ENCODE measurements at places on chromosomes 2 and 18. TPM values are rescaled to one million over a fixed set of nuclear protein-coding genes. Genes with fewer than 3 reads are reported as not detected.

The REG3A gene
- total RNA-seq, result not detected

The CRIM1 gene
- 273 TPM for total RNA-seq

The AOX1 gene
- 59.2 TPM for total RNA-seq

The TDRD15 gene
- total RNA-seq, result not detected

The LRRTM4 gene
- not detected for total RNA-seq

DNA sequence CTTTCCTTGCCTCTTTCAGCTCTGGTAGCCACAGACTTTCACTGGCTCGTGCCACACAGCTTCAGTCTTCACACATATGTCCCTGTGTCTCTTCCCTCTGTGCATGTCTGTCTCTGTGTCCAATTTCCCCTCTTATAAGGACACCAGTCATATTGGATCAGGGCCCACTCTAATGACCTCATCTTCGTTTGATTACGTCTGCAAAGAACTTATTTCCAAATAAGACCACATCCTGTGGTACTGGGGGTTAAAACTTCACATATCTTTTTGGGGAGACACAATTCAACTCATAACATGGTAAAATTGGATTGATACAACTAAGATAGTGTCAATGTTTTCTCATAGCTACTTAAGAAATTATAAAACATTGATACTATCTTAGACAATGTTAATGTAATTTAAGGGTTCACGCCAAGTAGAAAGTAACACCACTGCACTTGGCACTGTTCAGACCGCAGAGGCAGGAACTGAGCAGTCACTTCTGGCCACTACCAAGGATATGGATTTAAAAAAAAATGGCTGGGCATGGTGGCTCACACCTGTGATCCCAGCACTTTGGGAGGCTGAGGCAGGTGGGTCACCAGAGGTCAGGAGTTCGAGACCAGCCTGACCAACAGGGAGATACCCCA, 119.6 kb upstream of the EPAS1 start:
- peaks cover 5% of the 10 kb centered on the region for H3K4me1 ChIP-seq
- DNase-seq, result no peak
- H3K27me3 ChIP-seq, result no peaks in the 10 kb centered on the region
- H3K27ac ChIP-seq, result no peak overlapping the region

DNA sequence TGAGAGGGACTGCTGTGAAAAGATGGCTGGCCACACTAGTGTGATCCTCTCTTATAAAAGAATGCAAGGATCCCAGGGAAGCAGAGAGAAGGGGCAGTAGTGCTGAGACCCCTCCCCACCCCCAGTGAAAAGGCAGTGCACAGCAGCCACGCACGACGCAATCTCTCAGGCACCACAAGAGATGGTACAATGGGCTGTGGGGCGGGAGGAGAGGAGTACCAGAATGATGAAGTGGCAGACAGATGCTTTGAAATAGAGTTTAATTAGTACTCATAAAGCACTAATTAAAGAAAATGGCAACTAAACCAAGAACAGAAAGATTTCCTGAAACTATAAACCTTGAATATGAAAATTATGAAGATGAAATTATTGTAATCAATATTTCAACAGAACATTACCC, 29.0 kb downstream of the B4GALT6 start:
- no peak for DNase-seq
- no peaks in the 10 kb centered on the region for H3K27me3 ChIP-seq
- H3K36me3 ChIP-seq, result no peaks in the 10 kb centered on the region
- no peaks in the 10 kb centered on the region for H3K4me1 ChIP-seq
- no peak overlapping the region for H3K4me3 ChIP-seq

DNA sequence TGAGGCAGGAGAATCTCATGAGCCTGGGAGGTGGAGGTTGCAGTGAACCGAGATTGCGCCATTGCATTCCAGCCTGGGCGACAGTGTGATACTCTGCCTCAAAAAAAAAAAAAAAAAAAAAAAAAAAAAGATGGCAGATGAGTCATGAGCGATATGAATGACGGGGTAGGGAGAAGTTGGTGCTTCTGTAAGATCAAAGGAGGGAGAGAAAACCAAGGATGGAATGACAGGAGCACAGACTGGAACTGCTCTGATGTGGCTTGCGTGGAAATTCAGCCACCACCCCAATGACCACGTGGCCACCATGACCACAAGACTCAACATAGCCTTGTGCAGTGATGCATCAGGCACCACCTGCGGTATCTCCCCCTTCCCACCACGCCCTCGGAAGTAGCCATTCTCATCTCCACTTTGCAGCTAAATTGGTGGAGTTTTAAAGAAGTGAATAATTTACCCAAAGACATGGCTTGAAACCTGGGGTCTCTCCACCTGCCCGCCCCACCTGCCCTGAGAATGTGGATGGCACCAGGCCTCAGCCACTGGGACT, 96.0 kb downstream of the ACKR3 start:
- no peak overlapping the region for H3K4me3 ChIP-seq
- DNase-seq, result no peak
- no peak overlapping the region for H3K27ac ChIP-seq
- no peaks in the 10 kb centered on the region for H3K27me3 ChIP-seq
- no peaks in the 10 kb centered on the region for H3K36me3 ChIP-seq

DNA sequence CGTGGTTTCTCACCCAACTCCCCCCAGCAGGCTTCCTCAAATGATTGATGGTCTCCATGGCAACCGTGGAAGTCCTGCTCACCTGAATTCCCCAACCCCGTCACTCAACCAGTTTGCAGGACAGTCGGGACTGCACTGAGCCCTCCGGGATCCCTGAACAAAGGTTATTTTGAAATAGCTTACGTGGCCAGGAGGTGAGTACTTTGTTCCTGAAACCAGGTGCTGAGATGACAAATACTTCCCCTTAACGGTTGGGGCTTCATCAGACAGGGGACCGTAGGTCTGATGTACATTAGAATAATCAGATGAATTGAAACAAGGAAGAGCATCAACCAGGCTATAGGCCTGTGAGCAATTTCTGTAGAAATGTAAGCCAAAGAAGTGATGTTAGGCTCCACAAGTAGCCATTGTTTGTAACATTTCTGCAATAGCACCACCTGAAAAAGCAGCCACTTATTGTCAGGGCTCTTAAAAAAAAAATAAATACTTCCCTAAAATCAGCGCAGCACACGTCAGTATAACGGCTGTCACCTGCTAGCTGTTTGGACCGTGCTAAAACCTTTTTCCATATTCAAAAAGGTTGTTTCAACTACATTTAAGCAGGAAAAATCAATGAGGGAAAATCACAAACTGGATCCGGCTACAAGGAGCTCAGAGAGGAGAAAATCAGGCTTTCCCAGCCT, 206.4 kb upstream of the ID2 start:
- H3K4me1 ChIP-seq, result no peaks in the 10 kb centered on the region
- H3K27ac ChIP-seq, result no peak overlapping the region
- no peaks in the 10 kb centered on the region for H3K27me3 ChIP-seq
- H3K4me3 ChIP-seq, result no peak overlapping the region
- no peak for DNase-seq

DNA sequence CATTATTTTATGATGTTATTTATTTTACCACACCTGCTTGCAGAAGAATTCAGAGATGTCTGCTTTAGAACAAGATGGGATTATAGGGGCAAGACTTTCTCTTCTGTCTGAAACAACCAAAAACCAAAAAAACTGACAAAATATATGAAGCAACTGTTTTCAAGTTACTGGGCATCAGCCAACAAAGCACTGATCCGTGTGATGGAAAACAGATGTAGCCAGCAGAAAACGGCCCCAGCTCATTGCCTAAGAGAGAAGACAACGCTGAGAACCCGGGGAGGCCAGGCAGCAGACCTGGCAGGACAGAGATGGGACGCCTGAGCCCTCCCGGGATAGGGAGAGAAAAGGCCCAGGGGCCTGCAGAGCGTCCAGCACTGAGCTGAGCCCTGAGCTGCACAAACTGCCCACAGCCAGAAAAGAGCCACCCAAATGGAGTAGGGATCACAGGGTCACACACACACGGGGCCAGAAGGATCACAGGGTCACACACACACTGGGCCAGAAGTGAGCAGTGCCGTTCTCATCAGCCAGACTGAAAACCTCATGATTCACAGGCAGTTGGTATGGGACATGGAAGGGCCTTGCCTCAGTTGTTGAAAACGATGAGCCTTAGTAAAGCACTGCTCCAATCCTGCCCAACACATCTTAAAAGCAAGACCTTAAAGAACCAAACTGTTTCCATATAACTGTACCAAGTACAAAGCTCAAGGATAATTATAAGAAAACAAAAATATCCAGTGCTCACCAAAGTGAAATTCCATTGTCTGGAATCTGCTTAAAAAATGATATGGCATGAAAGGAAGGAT, 12.1 kb downstream of the PXDN start:
- H3K36me3 ChIP-seq, result no peaks in the 10 kb centered on the region
- peak; percentile 62 for DNase-seq
- H3K4me1 ChIP-seq, result peaks cover 12% of the 10 kb centered on the region
- H3K4me3 ChIP-seq, result no peak overlapping the region

DNA sequence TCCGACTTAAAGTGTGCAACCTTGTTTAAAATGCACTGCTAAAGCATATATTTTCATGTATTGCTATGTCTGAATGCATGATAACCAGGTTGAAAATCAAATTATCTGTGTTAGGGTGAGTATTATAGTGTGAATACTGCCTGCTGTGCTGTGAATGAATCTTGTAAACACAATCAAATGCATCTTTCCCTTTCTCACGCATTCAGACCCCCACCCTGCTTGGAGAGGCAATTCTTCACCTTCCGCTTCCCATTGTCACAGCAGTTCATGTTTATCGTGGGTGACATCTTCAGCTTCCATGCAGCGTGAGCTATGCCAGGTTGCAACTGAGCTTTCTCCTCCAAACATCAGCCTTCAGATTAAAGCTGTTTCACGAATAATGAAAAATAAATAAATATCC, 418.0 kb downstream of the MEIS1 start:
- no peak for DNase-seq
- H3K4me1 ChIP-seq, result no peaks in the 10 kb centered on the region
- no peaks in the 10 kb centered on the region for H3K36me3 ChIP-seq
- no peaks in the 10 kb centered on the region for H3K27me3 ChIP-seq

GRCh38 chr2:217923007-217923686, 79.6 kb downstream of the TNS1 start:
- peak overlapping the region; percentile 98 for H3K27ac ChIP-seq

- no peak for DNase-seq
- H3K27ac ChIP-seq, result no peak overlapping the region
- no peaks in the 10 kb centered on the region for H3K36me3 ChIP-seq
- peaks cover 6% of the 10 kb centered on the region for H3K4me1 ChIP-seq
- no peak overlapping the region for H3K4me3 ChIP-seq
These were observed 7.7 kb downstream of the DNMT3A start for GRCh38 chr2:25333981-25334380.

- H3K36me3 ChIP-seq, result no peaks in the 10 kb centered on the region
- no peak overlapping the region for H3K4me3 ChIP-seq
- no peak overlapping the region for H3K27ac ChIP-seq
- no peak for DNase-seq
These were observed 12.2 kb upstream of the CAB39 start for GRCh38 chr2:230700447-230700846.

DNA sequence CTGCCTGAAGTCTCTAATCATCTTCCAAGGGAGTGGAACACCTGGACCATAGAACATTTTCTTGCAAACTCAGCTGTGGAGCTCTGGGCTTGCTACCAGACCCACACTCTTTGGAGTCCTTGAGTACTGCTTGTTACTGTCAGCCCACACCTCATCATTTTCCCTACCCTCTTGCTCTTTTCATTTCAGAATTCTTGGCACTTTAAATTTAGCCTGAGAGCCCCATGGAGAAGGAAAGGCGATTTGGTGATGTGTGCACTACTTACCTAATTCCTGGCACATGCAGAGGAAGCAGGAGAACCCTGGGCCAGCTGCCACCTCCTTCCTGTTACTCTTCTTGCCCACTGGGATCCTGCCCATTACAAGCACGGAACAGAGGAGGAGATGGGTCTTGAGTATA, 31.7 kb downstream of the TMEM178A start:
- peak; percentile 71 for DNase-seq
- no peaks in the 10 kb centered on the region for H3K27me3 ChIP-seq
- H3K27ac ChIP-seq, result peak overlapping the region; percentile 72
- no peak overlapping the region for H3K4me3 ChIP-seq

GRCh38 chr18:10842861-10843260, 306.5 kb downstream of the PIEZO2 start:
- DNase-seq, result no peak
- no peaks in the 10 kb centered on the region for H3K36me3 ChIP-seq
- H3K27ac ChIP-seq, result no peak overlapping the region
- H3K4me1 ChIP-seq, result no peaks in the 10 kb centered on the region
- H3K27me3 ChIP-seq, result no peaks in the 10 kb centered on the region

DNA sequence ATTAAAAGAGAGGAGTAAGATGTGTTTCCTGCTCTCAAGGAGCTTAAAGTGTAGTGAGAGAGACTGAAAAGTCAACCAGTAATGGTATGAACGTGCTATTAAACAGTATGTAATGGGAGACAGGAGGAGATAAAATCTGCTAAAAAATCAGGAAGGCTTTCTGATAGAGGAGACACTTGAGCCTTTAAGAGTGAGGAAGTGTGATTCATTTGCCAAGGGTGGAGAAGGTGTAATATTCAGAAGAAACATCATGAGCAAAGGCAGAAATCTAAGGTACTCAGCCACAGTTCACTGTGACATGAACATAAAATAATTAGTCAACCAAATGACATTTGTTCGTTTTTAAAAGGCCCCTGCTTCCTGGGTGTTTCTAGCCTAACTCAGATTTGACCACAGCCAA, 137.8 kb upstream of the SKOR2 start:
- no peaks in the 10 kb centered on the region for H3K27me3 ChIP-seq
- no peak overlapping the region for H3K27ac ChIP-seq
- H3K36me3 ChIP-seq, result no peaks in the 10 kb centered on the region
- H3K4me3 ChIP-seq, result no peak overlapping the region

DNA sequence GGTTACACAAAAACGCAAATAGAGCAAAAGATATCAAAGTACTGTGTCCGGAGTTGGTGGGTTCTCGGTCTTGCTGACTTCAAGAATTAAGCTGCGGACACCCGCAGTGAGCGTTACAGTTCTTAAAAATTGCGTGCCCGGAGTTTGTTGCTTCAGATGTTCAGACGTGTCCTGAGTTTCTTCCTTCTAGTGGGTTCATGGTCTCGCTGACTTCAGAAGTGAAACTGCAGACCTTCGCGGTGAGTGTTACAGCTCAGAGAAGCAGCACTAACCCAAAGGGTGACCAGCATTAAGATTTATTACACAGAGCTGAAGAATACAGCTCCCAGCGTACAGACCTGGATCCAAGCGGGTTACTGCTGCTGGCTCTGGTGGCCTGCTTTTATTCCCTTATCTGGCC, 125.7 kb upstream of the TWIST2 start:
- no peak for DNase-seq
- no peak overlapping the region for H3K27ac ChIP-seq
- no peak overlapping the region for H3K4me3 ChIP-seq
- no peaks in the 10 kb centered on the region for H3K36me3 ChIP-seq
- peaks cover 13% of the 10 kb centered on the region for H3K4me1 ChIP-seq

GRCh38 chr2:44582363-44583008, 220.7 kb downstream of the CAMKMT start:
- no peak overlapping the region for H3K4me3 ChIP-seq
- no peaks in the 10 kb centered on the region for H3K27me3 ChIP-seq
- H3K36me3 ChIP-seq, result no peaks in the 10 kb centered on the region
- DNase-seq, result no peak
- no peaks in the 10 kb centered on the region for H3K4me1 ChIP-seq

DNA sequence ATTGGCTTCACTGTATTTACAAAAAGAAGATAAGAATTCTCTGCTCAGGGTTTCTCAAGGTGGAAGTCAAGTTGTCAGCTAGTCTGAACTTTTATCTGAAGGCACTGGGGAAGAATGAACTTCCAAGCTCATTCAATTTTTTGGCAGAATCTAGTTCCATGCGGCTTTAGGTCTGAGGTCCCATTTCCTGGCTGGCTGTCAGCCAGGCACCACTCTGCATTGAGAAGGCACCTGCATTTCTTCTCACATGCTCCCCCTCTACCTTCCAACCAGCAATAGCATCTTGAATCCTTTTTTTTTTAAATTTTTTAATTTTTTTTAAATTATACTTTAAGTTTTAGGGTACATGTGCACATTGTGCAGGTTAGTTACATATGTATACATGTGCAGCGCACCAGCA, 46.2 kb upstream of the RPE start:
- no peaks in the 10 kb centered on the region for H3K27me3 ChIP-seq
- H3K36me3 ChIP-seq, result no peaks in the 10 kb centered on the region
- no peak overlapping the region for H3K4me3 ChIP-seq
